Cerebellar nuclear complex (tissue), 1 donor: ENCODE measurements at places on chromosomes 13 and 19.

- no peak for DNase-seq
Observed at GRCh38 chr13:40662866-40663265, 3.6 kb downstream of the FOXO1 start.

DNA sequence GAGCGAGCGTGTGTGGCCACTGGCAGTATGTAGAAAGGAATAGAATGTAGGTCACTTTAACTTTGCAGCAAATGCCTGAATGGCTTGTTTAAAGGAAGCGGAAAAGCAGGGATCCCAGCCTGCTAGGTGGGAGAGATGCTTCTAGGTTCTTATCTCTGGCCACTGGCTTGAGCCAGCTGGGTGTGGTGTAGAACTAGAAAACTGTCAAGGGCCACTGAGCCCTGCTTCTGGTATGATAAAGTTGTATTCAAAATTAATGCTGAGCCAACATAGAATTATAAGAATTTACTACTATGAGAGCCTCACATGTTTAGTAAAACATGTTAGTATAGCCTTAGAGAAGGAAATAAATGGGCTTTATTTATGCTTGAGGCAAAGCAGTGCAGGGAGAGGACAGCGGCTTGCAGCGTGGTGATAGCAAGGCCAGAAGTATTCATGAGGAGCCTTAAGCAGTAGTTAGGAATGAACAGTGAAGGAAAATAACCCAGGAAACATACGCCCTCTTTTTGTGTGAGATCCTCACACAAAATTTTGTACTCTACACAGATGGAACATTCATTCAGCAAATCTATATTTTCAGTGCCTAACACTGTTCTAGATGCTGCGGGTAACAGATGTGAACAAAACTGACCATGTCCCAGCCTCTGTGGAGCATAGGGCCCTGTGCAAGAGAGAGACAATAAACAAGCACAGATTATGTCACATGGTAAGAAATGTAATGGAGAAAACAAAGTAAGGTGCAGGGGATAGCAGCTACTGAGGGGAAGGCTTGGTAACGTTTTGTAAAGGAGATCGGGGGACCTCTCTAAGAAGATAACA, 863.2 kb downstream of the DIAPH3 start:
- DNase-seq, result no peak

GRCh38 chr13:19959831-19960652, 1.5 kb downstream of the ZMYM2 start:
- DNase-seq, result no peak

- DNase-seq, result no peak
Observed at GRCh38 chr19:54448040-54448773, 792 bp upstream of the LENG8 start.

DNA sequence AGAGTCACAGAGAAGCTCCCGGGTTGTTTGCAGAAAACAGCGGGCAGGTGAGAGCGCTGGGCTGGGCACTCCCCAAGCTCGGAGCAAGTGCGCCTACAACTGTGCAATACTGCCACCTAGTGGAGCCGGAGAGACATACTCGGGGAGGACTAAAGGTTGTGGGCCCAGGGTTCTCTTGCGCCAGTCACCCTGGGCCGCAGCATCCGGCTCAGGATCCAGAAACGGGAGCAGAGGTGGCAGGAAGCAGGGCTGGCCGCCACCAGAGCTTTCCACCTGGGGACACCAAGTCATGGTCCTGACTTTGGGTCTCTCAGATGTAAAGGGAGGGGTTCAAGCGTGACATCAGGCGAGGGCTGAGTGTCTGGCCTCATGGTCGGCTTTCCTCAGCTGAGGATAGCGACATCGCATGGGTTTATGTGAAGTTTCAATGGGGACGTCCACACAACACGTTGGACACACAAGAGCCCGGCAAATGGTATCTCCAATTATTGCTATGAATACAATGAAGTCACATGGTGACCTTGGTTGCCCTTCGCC, 11.2 kb upstream of the KLK4 start:
- peak; percentile 30 for DNase-seq

GRCh38 chr13:98970330-98970729, 7.5 kb downstream of the DOCK9 start:
- no peak for DNase-seq

DNA sequence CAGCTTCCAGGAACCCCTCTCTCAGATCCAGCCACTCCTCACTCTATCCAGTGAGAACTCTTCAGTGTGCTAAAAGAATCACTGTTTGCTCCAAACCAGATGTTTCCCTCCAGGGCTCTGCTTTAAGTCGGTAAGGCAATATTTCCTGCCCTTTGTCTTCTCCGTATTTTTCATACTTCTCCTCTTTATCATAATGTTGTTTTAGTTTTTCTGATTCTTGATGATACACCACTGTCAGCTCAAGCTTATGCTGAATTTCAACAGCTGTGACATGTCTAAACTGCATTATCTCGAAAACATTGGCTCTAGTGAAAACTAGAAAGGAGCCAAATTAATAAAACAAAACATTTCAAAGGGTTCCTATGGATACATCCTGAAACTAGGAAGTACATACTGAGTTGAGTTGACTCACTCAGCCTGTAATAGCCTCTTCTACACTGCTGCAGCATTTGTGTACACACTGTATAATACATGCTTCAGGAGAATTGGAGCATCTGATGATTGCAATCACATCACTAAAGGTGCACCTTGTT, 39.8 kb downstream of the GPR180 start:
- no peak for DNase-seq

DNA sequence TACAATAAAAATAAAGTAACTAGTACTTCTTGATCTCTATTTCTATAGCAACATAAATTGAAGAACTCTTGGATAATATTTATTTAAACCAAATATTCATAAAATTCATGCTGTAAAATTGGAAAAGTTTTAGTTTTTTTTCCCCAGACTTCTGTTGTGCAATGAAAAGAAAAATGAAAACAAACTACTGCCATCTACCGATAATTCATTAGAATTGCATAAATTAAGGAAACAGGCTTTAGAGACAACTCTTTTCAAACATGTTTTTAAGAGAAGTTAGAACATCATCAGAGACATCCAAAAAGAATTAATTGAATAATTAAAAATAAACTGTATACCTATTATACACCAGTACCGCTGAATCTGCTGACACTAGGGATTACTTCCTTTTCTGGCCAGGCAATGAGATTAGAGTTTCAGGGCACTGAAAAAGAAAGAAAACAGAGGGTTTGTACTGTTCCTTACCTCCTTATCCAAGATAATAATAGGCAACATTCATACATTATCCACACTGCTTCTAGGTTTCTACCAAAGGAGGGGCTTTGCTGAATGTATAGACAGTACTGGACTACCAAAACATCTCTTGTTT, 4.9 kb downstream of the CCDC122 start:
- peak; percentile 21 for DNase-seq

DNA sequence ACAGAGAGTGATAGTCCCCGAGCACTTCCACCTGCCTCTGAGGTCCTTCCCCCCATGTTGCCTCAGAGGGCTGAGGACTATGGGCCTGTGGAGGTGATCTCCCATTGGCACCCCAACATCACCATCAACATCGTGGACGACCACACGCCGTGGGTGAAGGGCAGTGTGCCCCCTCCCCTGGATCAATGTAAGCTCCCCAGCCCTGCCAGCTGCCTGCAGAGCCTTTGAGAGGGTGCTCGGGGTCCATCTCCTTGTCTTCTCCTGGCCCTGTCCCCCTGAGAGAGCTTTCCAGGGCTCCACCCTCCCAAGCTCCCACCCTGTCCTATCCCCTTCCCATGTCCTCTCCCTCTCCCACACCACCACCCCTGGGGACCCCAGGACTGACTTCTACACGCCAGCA, 14.9 kb upstream of the RELB start:
- DNase-seq, result no peak

DNA sequence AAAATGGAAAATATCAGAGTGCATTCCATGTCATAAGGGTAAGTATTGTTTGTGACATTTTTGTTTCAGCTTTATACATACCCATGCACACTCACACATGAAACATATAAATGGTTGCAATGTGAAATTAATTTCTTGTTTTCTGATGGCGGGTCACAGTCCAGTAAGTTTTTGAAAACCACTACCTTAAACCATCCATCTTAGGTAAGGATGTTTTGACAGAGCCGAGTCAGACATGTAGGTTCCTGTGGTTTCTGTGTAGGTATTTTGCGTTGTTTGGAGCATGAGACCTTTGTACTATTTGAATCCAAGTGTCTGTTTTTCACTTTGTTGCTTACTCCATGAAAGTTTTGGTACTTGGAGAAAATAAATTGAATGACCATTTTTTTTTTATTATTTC, 121.7 kb downstream of the B3GLCT start:
- no peak for DNase-seq

DNA sequence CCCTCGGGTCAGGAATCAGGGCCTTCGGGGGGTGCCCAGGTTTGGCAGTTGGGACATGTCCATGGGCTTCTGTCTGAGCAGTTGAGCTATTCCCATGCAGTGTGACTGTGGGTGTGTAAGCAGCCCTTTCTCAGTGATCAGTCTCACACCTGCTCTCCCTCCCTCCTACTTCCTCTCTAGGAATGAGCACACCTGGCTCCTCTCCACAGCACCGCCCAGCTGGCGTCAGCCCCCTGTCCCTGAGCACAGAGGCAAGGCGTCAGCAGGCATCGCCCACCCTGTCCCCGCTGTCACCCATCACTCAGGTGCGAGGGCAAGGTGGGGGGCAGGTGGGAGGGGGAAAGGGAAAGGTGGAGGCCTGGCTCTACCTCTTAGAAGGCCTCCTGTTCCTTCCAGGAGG, 25.9 kb downstream of the COMP start:
- no peak for DNase-seq

DNA sequence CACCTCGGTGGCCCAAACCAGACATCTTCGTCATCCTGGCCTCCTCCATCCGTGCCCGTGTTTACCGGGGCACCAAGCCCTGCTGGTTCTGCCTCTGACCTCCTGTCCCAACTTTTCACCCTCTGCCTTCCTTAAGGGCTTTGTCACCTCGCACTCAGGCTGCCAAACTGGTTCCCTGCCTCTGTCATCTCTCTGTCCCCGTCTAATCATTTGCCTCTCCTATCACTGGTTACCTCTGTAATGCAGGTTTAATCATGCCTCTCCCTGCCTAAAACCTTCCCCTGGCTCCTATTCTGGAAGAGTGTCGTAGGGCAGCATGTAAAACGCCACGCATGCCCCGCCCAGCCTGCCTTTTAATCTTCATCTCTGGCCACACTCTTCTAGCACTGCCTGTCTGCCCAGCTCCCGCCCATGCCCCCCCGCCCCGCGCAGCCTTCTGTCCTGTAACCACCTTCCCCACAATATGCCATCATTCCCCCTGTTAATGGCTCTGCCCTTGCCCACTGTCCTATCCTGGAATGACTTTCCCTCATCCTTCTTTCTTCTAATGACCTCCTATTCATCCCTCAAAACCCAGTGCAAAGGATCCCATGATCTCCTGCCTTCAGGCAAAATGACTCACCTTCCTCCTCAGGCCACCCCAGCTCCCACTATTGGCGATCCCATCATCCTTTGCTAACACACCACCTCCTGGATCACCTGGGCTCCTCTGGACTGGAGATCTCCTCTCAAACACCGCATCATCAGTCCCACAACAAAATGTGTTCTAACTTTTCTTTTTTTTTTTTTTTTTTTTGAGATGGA, 66.7 kb downstream of the PEX11G start:
- DNase-seq, result no peak

DNA sequence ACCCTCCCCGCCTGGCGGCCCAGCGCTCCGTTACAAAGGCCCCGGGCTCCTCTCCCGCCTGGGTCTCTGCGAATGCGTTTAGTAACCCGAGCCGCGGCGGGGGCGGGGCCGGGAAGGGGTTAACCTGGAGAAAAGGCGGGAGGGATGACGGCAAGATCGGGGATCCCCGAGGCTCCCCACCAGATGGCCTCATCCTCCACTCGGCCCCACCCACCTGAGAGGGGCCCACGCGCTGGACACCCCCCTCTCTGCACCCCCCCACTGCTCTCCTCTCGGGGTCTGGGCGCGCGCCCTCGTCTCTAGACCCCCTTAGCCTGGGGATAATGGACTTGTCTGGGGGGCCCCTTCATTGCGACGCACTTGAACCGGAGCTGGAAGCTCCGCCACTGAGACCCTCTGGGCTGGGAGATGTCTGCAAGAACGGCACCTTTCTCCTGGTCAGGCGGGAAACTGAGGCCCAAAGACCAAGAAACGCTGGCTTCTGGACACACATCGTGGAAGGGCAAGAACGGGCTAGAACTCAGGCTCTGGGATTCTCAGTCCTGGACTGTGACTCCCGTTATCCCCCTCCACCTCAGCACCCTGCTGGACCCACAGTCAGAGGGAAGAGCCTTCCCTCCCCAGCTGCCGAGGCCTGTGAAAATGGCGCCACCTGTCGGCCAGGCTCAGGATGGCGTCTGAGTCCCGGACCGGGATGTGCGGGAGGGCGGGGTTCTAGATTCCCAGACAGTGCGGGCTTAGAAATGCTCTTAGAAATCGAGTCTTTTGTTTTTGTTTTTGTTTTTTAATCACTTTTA, 2.9 kb upstream of the LTBP4 start:
- DNase-seq, result peak; percentile 78

GRCh38 chr13:40362502-40362901, 303.9 kb downstream of the FOXO1 start:
- DNase-seq, result no peak

GRCh38 chr19:1560286-1560882, 7.7 kb downstream of the MEX3D start:
- DNase-seq, result no peak

DNA sequence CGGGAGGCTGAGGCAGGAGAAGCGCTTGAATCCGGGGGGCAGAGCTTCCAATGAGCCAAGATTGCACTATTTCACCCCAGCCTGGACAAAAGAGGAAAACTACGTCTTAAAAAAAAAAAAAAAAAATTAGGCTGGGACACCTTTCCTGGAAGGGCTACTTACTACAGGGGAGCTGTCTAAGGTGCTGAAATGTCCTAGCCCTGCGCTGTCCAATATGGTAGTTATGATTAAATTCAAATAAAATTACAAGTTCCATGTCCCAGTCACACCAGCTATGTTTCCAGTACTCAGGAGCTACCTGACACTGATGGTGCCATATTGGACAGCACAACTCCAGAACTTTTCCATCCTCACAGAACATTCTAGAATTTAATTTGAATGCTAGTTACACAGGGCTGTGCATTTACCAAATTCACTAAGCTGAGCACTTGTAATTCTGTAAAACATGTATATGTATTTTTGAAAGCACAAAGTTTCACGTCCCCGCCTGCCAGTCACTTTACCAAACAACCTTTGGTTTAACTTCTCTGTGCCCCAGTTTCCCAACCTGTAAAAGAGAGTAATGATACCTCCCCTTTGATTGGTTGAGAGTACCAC, 9.2 kb upstream of the ZSCAN22 start:
- no peak for DNase-seq

- no peak for DNase-seq
Observed at GRCh38 chr19:29875931-29876330, 64.1 kb downstream of the CCNE1 start.

GRCh38 chr13:74092711-74093110, 41.5 kb downstream of the KLF12 start:
- no peak for DNase-seq
